A549 treated with CpdA at 1 μM for 4 hours (cell line): ENCODE measurements at places on chromosomes 11 and 22. TPM values are rescaled to one million over a fixed set of nuclear protein-coding genes. Genes with fewer than 3 reads are reported as not detected.

GAL gene
- total RNA-seq = 10.1 to 21.1 TPM (median 19.3 TPM) in 5 replicates

ZP1 gene
- 0.11 to 0.23 TPM (median 0.16 TPM) in 4 of 5 replicates, not detected in the other for total RNA-seq

FAU gene
- total RNA-seq = 851 to 1,044 TPM (median 965 TPM) in 5 replicates

ARHGEF17 gene
- 10.9 to 13.7 TPM (median 12.1 TPM) in 5 replicates for total RNA-seq

RAPSN gene
- 0.06 to 0.41 TPM (median 0.17 TPM) in 4 of 5 replicates, not detected in the other for total RNA-seq

APOBEC3H gene
- 0.14 to 0.41 TPM (median 0.35 TPM) in 4 of 5 replicates, not detected in the other for total RNA-seq

SEPTIN3 gene
- total RNA-seq = 1.3 to 1.5 TPM (median 1.4 TPM) in 5 replicates

IFITM10 gene
- 0.79 to 1.9 TPM (median 1.0 TPM) in 5 replicates for total RNA-seq

KIF18A gene
- total RNA-seq = 13.5 to 20.7 TPM (median 15.2 TPM) in 5 replicates

SAA2 gene
- total RNA-seq = 0.07 TPM in 1 of 5 replicates, not detected in the others

NLRP14 gene
- 0.05 TPM in 1 of 5 replicates, not detected in the others for total RNA-seq

NNMT gene
- 132 to 160 TPM (median 151 TPM) in 5 replicates for total RNA-seq

MICAL2 gene
- 82.0 to 112 TPM (median 94.6 TPM) in 5 replicates for total RNA-seq

LMO1 gene
- total RNA-seq = 1.3 to 2.9 TPM (median 2.5 TPM) in 5 replicates

MS4A4E gene
- total RNA-seq = not detected in 5 replicates

SLC22A6 gene
- total RNA-seq = not detected in 5 replicates

LSP1 gene
- 0.96 to 1.3 TPM (median 1.2 TPM) in 5 replicates for total RNA-seq

ANKK1 gene
- total RNA-seq = 0.02 to 0.12 TPM in 2 of 5 replicates, not detected in the others

EMID1 gene
- 0.31 to 0.72 TPM (median 0.38 TPM) in 5 replicates for total RNA-seq

TYR gene
- total RNA-seq = not detected in 5 replicates

NRIP3 gene
- 0.86 to 1.4 TPM (median 1.1 TPM) in 5 replicates for total RNA-seq

SYT12 gene
- total RNA-seq = 10.2 to 14.1 TPM (median 10.4 TPM) in 5 replicates

TPBGL gene
- total RNA-seq = 0.15 to 0.35 TPM (median 0.20 TPM) in 5 replicates

APOA1 gene
- total RNA-seq = 0.23 to 0.96 TPM (median 0.33 TPM) in 4 of 5 replicates, not detected in the other

CFAP300 gene
- 4.4 to 5.9 TPM (median 5.6 TPM) in 5 replicates for total RNA-seq

ST14 gene
- 0.05 to 0.16 TPM (median 0.13 TPM) in 4 of 5 replicates, not detected in the other for total RNA-seq

RTN3 gene
- 97.2 to 107 TPM (median 102 TPM) in 5 replicates for total RNA-seq

CLP1 gene
- total RNA-seq = 28.0 to 33.4 TPM (median 30.8 TPM) in 5 replicates

FXYD2 gene
- 11.8 to 22.6 TPM (median 16.9 TPM) in 5 replicates for total RNA-seq

MYO18B gene
- total RNA-seq = 0.01 to 0.04 TPM (median 0.01 TPM) in 3 of 5 replicates, not detected in the others

HTR3B gene
- total RNA-seq = not detected in 5 replicates

SCUBE1 gene
- 0.03 to 0.15 TPM (median 0.14 TPM) in 5 replicates for total RNA-seq

OR52N4 gene
- total RNA-seq = not detected in 5 replicates

CCDC116 gene
- total RNA-seq = 0.05 to 0.22 TPM (median 0.08 TPM) in 4 of 5 replicates, not detected in the other

BID gene
- total RNA-seq = 57.8 to 79.7 TPM (median 74.3 TPM) in 5 replicates

MUC2 gene
- total RNA-seq = 0.09 to 0.54 TPM (median 0.21 TPM) in 5 replicates

TSPAN18 gene
- 1.9 to 2.8 TPM (median 2.4 TPM) in 5 replicates for total RNA-seq

OR56A1 gene
- not detected in 5 replicates for total RNA-seq

ADAMTS8 gene
- total RNA-seq = 0.39 to 0.64 TPM (median 0.62 TPM) in 5 replicates

SMPD1 gene
- total RNA-seq = 9.9 to 12.3 TPM (median 11.3 TPM) in 5 replicates

ART5 gene
- 0.17 to 0.55 TPM (median 0.33 TPM) in 5 replicates for total RNA-seq

MYO7A gene
- 1.1 to 1.8 TPM (median 1.4 TPM) in 5 replicates for total RNA-seq

ABCC8 gene
- total RNA-seq = 1.3 to 2.2 TPM (median 1.5 TPM) in 5 replicates

CCDC157 gene
- 2.2 to 3.3 TPM (median 3.2 TPM) in 5 replicates for total RNA-seq

ANO1 gene
- total RNA-seq = 1.1 to 2.5 TPM (median 1.4 TPM) in 5 replicates

NUMA1 gene
- 61.5 to 76.5 TPM (median 69.5 TPM) in 5 replicates for total RNA-seq

ZNF408 gene
- total RNA-seq = 14.6 to 19.0 TPM (median 17.4 TPM) in 5 replicates

MYOD1 gene
- not detected in 5 replicates for total RNA-seq

SLC17A6 gene
- total RNA-seq = not detected in 5 replicates

CRACR2B gene
- total RNA-seq = 2.1 to 4.9 TPM (median 3.6 TPM) in 5 replicates

SYT13 gene
- 7.2 to 9.1 TPM (median 8.4 TPM) in 5 replicates for total RNA-seq

CCDC15 gene
- 0.45 to 0.72 TPM (median 0.54 TPM) in 5 replicates for total RNA-seq

CTSW gene
- 0.10 TPM in 1 of 5 replicates, not detected in the others for total RNA-seq

TESMIN gene
- total RNA-seq = 4.2 to 6.8 TPM (median 5.3 TPM) in 5 replicates

ISX gene
- not detected in 5 replicates for total RNA-seq
